HepG2 (cell line): ENCODE measurements at places on chromosomes 3 and 15. TPM values are rescaled to one million over a fixed set of nuclear protein-coding genes. Genes with fewer than 3 reads are reported as not detected.

Gene PIERCE2
- total RNA-seq, result not detected in 2 replicates

Gene CPLX3
- not detected in 2 replicates for total RNA-seq

Gene RFX7
- 8.5 and 13.2 TPM in 2 replicates for total RNA-seq

Gene PIGZ
- 2.2 and 4.7 TPM in 2 replicates for total RNA-seq

Gene SLCO2A1
- total RNA-seq, result not detected in 2 replicates

DNA sequence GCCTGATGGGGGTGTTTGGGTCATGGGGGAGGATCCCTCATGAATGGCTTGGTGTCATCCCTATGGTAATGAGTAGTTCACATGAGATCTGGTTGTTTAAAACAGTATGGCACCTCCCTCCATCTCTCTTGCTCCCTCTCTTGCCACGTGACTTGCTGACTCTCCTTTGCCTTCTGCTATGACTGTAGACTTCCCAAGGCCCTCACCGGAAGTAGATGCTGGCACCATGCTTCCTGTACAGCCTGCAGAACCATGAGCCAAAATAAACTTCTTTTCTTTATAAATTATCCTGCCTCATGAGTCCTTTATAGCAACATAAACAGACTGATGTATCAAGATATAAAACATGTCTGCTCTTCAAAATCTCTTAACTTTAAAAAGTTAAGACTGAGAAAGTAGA, 96.1 kb downstream of the TFDP2 start:
- DNase-seq, result no peak

- peak; percentile 13 for DNase-seq
Observed at GRCh38 chr3:39707314-39707909, 102.0 kb upstream of the MYRIP start.

GRCh38 chr15:66401130-66402021, 14.7 kb downstream of the MAP2K1 start:
- DNase-seq, result no peak

DNA sequence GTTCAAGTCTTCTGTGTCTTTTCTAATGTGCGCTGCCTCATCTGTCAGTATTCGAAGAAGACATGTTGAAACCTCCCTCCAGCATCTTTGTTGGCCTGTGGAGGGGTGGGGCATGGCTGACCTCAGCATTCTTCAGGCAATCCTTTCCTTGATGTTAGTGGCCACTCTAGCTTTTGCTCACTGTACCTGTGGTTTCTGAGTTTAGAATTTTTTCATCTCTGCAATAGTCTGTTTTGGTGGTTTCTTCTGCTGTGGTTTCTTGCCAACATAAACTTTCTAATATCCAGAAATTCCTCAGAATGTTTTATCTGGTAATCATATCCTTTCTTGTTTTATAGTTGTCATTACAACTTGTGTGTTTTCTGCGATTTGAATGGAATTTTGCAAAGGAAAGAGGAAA, 251.3 kb upstream of the NR2E3 start:
- no peak for DNase-seq

DNA sequence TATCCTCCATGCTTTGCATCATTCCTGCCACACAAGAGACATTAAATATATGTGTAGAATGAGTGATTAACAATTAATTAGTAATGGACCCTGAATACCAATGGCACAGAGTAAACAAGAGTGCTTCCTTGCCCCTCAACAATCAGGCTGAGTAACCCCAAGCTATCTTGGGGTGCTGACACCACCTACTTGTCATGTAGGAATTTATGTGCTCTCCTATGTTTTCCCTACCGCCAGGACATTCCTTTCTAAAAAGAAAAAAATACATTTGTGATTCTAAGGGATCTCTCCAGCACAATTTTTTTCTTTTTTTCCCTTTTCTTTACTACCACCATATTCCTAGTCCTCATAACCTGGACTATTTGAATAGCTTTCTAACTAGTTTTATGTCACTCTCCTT, 449.1 kb downstream of the MFSD1 start:
- no peak for DNase-seq

- no peak for DNase-seq
Observed at GRCh38 chr15:69346112-69346511, 47.4 kb downstream of the PAQR5 start.

DNA sequence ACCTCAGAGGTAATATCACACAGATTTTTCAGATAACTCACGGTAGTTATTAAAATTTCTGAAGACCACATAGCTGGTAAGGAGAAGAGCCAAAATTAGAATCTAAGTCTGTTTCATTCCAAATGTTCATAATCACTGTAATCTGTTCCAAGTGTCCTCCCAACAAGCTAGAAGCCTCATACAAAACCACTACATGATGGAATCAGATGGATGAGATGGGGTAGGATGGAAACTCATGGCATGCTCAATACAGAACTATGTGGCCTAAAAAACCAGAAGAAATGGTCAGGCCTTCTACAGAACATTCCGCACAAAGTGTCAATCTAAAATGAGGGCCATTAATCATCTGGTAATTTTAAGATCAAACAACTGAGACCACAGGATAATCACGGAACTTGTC, 91.8 kb downstream of the THBS1 start:
- no peak for DNase-seq

DNA sequence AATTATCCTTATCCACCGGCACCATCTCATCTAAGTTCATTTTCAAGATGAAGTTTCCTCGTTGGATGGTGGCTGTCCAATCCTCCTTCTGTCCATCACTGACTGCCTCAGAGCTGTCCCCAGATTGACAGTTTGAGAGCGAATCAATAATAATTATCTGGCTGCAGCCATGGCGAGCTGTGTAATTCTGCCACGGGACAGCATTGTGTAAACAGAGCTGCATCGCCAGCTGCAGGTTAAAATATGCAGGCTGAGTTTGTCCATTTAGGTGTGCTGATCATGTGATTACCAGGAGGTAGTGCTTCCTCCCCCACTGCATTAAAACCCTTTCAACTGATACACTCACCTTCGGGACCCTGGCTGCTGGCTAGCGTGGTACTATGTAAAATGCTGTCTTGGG, 461.9 kb upstream of the ONECUT1 start:
- DNase-seq, result peak; percentile 23

DNA sequence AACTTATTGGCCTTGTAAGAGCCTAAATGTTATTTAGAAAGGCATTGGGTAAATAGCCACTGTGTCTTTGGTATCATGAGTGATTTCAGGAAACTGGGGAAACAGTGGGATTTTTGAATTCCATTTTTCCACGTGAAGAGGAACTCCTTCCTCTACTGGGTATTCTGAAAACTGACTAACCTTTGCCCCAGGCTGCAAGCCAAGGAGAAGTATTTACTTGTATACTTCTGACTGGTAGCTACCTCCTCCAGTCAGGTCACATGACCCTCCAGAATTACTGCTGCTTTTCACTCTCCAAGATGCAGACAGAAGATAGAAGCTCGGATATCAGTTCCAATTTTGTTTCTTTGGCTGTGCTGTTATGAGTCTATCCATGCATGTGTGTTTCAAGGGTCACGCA, 50.9 kb upstream of the MAP3K13 start:
- DNase-seq, result no peak

GRCh38 chr15:87681104-87681503, 575.4 kb downstream of the NTRK3 start:
- DNase-seq, result no peak

- no peak for DNase-seq
Observed at GRCh38 chr3:27356976-27357375, 12.2 kb downstream of the NEK10 start.

- no peak for DNase-seq
Observed at GRCh38 chr3:144482876-144483275, 511.3 kb downstream of the DIPK2A start.

- DNase-seq, result no peak
Observed at GRCh38 chr3:159830523-159831154, 158.0 kb upstream of the IL12A start.
